Inflammatory macrophage treated with lipopolysaccharide for 4 hours (primary cell): ENCODE measurements at places on chromosomes 13 and 19.

GRCh38 chr13:83773961-83774360 lies 108.3 kb downstream of the SLITRK1 start:
- DNase-seq, result no peak

GRCh38 chr13:64753233-64754000 lies 2476.7 kb downstream of the PCDH9 start:
- DNase-seq, result no peak

DNA sequence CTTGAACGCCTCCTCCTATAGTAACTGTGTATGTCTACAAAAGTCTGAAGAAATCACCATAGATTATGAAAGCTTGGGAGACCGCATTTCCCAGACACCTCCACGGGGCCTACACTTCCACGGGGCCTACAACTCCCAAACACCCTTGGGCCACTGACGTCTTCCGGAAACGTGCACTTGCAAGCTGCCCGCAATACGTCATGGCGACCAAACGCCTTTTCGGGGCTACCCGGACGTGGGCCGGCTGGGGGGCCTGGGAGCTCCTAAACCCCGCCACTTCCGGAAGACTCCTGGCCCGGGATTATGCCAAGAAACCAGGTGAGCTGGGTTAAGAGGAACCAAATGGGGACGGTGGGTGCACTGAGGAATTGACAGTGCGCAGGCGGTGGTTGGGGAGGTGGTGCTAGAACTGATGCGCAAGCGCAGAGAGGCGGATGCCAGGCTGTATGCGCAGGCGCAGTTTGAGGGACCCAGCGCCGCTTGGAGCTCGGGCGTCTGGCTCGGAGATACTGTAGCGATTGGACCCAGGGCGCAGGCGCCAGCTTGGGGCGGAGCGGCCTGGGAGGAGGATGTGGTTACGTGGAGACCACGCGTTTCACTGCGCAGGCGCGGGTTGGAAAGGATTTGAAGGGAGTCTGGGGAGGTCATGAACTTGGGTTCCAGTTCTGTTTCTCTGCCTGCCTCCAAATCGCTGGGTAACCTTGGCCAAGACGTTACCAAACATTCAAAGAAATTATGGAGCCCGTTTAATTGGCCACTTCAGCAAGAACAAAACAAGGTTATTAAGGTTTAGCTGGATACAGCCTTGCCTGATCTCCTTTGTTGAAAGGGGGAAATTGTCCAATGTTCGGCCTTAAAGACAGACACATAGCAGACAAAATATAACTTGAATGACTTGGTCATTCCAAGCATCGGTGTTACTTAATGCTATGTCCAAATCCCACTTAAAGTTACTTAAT lies at the start of gene MRPL54:
Gene MRPL54, plus strand, starts transcription at position 182 of the 959 bp plus-strand sequence. Its CDS starts 19 bp downstream, at position 201.
- DNase-seq, result peak; percentile 100

DNA sequence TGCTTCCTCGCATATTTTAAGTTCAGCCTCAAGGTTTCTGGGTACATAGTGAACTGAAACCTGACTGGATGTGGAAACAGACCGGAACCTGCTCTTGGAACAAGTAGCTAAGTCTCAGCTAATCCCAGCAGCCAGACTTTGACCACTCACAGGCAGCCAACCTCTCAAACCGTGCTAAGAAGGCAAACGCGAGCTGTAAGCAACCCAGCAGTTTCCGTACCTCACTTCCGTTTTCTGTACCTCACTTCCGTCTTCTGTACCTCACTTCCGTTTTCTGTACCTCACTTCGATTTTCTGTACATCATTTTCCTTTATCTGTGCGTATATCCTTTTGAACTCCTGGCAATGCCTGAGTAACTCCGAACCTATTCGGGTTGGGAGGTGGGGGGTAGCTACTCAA lies 96.8 kb downstream of the SUCLA2 start:
- DNase-seq, result peak; percentile 80

DNA sequence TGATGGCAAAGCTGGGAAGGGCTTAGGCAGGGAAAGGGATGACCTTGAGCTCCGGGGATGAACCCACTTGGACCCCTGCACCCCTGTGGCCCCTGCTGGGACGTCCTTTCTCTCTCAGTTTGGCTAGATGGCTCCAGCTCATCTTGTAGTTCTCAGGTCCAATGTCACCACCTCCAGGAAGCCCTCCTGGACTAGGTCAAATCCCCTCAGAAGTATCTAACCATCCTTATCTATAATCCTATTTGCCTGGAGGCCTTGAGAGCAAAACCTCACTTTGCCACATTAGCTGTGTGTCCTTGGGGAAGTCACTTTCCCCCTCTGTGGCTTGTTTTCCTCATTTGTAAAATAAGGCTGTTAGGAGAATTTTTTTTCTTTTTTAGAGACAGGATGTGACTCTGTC lies 42.7 kb upstream of the NFIC start:
- no peak for DNase-seq

- DNase-seq, result no peak
Measured at GRCh38 chr19:11499890-11500420, 5.7 kb downstream of the ZNF653 start.

DNA sequence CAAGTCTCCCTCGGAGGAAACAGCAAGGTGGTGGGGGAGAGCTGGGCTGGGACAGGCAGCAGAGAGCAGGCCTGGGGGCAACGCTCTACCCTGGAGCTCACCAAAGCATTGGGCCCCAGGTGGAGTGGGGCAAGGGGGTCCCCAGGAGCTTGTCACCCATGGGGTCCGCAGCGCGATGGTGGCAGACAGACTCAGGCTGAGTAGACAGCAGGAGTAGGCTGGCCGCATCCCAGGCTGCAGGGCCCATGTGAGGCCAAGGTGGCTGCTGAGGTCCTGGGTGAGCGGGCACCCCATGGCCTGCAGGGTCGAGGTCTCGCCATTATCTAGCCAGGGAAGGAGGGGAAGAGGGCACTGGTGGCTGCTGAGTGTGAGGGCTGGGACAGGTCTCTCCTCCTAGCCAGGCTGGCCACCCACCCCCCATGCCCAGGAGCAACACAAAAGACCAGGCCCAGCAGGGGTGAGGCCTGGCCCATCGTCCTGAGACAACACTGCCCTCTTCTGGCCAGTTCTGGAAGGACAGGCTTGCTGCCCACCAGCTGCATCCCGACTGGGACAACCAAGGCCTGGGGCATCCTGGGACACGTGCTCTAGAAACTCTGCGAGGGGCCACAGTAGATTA lies 33.1 kb downstream of the CEBPG start:
- peak; percentile 53 for DNase-seq

- DNase-seq, result no peak
Measured at GRCh38 chr19:1170938-1171754, 2.9 kb downstream of the SBNO2 start.

DNA sequence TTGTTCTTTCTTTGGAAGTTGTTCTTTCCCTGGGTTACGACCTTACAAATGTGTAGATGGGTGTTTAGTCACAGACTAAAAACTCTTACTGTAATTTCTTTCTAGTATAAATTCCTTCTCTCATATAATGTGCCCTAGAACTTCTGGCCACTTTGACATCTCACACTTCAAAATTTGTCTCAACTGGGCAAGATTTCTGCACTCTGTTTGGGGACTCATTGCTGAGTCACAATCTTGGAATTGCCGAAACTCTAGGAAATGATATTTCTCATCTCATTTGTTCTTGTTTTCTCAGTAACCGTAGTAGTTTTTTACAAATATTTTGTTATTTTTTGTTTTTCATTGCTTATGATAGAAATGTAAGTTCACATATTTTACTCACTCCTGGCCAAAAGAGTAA lies 2523.2 kb upstream of the PCDH20 start:
- no peak for DNase-seq

DNA sequence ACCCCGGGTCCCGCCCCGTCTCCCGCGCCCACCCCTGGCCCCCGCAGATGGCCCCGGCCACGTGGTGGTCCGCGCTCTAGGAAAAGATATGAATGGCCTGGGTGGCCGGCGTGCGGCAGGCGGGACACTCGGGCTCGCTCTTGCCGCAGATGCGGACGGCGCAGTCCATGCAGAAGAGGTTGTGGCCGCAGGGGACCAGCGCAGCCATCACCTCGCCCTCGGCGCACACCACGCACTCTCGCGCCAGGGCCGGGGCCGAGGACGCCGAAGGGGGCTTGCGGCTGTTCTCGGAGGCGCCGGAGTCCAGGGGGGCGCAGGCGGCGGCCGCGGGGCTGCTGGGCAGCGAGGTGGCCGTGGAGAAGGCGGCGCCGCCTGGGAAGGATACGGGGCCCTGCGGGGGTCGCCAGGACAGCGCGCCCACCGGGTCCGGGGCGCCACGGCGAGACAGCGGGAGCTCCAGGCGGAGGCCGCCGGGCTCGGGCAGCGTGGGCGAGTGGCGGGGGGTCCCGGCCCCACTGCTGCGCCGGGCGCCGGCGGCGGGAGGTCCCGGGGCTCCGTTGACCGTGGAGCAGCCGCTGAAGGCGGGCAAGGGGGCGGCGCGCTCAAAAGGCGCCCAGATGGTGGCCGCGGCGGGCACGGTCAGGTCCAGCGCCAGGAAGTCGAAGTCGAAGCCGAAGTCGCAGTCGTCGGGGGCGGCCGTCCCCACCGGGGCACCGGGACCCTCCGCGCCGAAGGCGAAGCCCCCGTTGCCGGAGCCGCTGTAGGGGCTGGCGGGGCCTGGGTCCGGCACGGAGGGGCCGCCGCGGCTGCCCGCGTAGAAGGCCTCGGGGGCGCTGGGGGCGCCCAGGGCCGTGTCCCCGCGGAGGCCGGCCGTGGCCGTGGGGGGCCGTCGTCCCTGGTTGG lies 12.4 kb downstream of the MEX3D start:
- DNase-seq, result no peak

DNA sequence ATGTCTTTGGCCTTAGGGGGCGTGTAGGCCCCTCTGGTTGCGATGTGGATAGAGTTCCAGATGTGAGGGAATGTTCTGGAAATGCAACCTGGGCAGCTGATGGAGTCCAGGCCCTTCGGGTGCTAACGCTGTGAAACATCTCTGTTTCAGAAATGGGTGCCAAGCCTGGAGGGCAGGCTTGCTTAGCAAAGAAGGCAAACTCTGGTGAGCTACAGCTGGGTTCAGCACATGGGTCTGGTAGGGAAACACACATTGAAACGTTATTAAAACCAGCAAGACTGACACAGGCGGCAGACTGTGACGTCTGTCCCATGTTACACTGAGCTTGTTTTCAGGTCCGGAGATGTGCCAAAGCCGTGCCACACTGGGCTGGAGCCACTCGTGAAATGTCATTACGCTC lies 8.6 kb upstream of the CDC16 start:
- no peak for DNase-seq

DNA sequence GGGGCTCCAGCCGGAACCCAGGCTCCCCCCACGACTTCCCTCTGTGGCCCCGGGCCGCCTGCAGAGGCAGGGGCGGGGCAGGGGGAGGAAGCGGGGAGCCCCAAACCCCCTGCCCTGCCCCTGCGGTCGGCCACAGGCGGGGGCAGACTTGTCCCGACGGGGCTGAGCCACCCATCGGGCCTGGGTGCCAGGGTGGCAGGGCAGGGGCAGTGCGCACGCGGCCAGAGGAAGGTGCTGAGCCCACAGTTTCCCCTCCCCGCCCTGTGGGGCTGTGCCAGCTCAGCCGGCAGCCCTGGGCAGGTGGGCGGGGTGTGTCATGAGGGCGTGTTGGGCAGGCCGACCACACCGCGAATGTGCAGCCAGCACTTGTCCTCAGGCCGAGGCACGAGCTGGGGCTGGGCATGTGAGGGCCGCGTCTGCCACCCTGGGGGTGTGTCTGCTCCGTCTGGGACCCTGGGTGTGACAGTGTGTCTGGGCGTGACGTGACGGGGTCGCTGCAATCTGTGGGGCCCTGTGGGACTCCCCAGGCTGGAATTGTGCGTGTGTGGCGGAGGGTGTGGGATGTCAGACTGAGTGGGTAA lies 17.7 kb downstream of the CCDC97 start:
- DNase-seq, result peak; percentile 93

DNA sequence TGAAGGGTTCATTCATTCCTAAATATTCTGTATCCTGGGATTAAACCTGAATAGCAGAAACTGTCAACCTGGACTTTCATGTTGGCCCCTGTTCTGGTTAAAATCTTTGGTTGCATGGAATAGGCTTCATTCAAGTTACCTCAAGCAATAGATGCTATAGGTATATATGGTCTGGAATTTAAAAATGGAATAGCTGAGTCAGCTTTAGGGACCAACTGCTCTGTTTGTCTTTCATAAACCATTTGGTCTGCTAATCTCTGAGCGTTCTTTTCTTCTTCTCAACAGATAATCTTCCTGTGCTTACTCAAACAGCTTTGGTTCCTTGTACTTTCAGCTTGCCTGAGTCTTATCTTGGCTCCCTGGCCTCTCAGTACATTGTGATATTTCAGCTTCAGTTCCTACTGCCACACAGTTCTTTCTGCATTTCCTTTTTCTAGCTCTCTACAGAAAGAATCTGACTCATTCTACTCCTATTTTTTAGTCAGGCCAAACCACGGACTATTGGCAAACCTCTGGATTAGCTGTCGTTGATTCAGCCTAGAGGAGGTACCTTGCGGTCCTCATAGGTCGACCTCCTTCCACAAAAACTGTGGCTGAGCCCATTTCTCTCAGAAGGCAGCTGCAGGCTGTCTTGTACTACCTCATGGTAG lies 35.9 kb upstream of the MAB21L1 start:
- DNase-seq, result peak; percentile 41

DNA sequence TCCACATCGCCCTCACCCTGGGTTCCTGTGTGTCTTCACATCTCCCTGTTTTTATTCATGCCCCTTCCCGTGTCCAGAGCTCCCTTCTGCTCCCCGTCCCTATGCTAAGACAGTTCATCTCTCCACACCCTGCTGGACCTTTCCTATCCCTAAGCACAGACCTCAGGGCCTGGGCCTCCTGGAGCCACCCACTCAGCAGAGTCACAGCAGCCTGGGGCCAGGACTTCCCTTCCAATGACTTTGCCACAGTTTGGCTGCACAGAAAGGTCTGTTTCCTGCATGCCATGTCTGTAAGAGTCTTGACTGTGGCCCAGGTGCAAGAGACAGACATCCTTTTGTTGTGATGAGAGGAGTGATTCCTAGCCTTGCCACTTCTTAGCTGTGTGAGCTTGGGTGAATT lies 470.7 kb downstream of the TSHZ3 start:
- DNase-seq, result peak; percentile 30

GRCh38 chr19:19662871-19663255 lies 613 bp downstream of the ATP13A1 start:
- DNase-seq, result peak; percentile 69

GRCh38 chr13:80033286-80033685 lies 307.6 kb downstream of the SPRY2 start:
- DNase-seq, result no peak

DNA sequence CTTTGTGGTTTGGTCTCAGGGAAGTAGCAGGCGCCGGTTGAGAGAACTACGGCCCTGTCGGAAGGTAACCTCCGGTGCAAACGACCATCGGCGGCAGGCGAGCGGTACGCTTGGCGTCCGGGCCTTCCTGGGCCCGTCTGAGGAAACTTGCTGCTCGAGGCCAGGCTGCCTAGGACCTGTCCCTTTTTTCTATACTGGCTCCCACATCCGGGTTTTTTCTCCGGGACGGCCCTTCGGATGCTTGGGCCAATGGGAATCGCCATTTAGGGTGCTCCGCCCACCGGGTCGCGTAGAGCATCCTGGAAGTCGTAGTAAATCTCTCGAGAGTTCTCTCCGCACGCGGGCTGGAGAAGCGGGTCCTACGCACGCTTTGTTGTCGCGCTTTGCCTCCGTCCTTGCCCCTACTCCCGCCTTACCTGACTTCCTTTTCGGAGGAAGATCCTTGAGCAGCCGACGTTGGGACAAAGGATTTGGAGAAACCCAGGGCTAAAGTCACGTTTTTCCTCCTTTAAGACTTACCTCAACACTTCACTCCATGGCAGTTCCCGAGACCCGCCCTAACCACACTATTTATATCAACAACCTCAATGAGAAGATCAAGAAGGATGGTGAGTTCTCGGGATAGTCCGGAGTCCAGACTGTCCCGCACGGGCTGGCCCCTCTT lies at the start of gene SNRPA:
Gene SNRPA, plus strand, starts transcription at position 330 of the 664 bp plus-strand sequence. Its CDS starts 206 bp downstream, at position 536.
- peak; percentile 99 for DNase-seq

- DNase-seq, result peak; percentile 39
Measured at GRCh38 chr13:76992548-76993001, 694 bp downstream of the CLN5 start.

- peak; percentile 73 for DNase-seq
Measured at GRCh38 chr19:32675720-32676185, at the start of gene RGS9BP. Gene RGS9BP (plus strand): TSS chr19:32675848. CDS start chr19:32676264, 416 bp downstream.

GRCh38 chr19:51546650-51547396 lies 15.4 kb upstream of the SIGLEC6 start:
- peak; percentile 65 for DNase-seq
